ENCODE measurements at places on chromosomes 11 and 22.

DNA sequence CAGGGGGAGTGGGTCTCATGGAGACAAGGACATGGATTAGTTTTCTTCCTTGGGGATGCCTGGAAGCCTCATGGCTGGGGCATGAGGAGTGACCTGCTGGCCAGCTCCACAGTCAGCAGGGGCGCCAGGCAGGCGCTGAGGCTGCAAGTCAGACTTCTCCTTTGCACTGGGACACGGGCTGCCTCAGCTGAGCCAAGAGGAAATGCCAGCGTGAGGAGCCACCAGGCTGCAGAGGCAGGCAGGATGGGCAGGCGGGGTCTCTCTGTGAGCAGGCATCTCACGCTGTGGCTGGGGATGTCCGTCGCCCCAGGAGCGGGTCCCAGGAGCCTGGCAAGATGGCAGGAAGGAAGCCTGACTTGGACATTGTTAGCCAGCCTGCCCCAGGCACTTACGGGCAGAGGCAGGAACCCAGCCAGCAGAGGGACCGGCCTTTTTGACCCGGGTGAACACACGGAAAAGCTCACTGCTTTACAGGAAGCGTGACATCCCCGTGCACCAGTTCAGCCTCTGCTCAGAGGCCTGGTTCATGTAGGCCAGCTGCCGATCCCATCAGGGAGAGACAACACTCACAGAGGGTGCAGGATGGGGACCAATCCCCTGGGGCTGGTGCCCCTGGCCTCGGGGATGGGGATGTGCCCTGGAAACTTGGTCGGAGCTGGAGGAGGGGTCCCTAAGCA lies 10.2 kb downstream of the GNB1L start:
- no peak for DNase-seq

DNA sequence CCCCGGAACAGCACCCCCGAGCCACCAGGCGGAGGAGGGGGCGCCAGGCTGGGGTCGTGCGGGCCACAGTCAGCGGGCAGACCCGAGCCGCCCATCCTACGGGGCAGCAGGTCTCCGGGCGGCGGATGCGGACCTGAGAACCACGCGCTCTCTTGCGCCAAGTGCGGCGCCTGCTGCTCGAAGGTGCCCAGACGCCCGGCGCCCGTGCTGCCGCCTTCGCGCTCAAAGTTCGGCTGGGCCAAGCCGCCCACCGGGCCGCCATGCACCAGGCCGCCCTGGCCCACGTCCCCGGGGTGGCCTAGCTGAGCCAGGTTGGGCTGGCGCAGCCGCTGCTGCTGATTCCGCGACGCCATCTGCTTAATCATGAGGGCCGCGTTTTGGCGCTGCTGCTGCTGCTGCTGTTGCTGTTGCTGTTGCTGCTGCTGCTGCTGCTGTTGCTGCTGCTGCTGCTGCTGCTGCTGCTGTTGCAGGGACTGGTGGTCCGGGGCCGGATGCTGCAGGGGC lies 3.0 kb downstream of the MN1 start:
- DNase-seq: no peak

- DNase-seq: no peak
Observed at GRCh38 chr11:73290536-73290935, 17.5 kb upstream of the ARHGEF17 start.

GRCh38 chr22:41305646-41306045 lies 4.3 kb downstream of the ZC3H7B start:
- DNase-seq: no peak

- DNase-seq: no peak
Observed at GRCh38 chr11:63567044-63567840, 4.1 kb upstream of the PLAAT2 start.

- DNase-seq: no peak
Observed at GRCh38 chr11:69744435-69744834, 30.7 kb downstream of the FGF4 start.

GRCh38 chr11:37613031-37613430 lies 1015.0 kb upstream of the RAG2 start:
- DNase-seq: no peak

DNA sequence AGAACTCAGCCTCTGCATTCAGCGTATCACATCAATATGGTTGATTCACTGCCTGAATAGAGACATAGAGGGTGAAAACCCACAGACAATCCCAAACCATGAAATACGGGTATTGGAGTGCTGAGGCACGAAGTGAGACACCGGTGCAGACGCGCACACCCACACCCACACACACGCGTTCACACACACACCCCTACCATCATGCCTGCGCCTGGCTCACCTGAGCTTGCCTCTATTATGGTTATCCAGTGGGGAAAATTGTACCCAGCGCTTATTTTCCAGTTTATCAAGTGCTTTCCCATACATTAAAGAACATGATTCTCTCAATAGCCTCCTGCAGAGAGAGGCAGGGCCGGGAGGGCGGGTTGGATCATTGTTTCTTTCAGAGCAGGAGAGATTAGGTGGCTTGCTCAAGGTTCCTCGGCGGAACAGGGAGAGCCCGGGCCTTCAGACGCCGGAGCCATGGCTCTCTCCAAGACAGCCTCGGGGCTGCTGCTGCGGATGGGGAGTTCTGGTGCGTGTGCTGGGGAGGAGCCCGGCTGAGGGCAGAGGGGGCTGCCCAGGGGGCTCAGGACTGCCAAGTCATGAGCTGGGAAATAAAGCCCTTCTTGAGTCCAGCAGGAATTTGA lies 78.9 kb upstream of the THY1 start:
- DNase-seq: no peak

DNA sequence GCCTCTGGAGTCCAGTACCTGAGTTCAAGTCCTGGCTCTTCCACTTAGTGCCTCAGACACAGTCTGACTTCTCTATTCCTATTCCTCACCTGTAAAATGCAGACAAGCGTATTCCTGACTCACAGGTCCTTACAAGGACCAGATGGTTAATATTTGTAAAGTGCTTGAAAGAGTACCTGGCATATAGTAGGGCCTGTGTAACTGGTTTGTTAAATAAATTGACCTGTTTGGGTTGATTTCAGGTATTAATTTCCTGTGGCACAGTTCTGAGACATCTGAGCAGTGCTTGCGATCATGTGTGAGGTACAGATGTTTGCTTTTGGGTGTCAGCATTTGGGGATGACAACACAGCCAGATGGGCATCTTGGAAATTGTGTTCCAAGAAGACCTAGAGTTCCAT lies 127.5 kb downstream of the APIP start:
- DNase-seq: no peak

GRCh38 chr11:84564180-84564866 lies 1062.8 kb downstream of the DLG2 start:
- DNase-seq: no peak

- DNase-seq: no peak
Observed at GRCh38 chr11:58006940-58007339, 16.7 kb upstream of the OR9Q1 start.

- DNase-seq: no peak
Observed at GRCh38 chr22:40685406-40685805, 6.1 kb downstream of the MCHR1 start.

DNA sequence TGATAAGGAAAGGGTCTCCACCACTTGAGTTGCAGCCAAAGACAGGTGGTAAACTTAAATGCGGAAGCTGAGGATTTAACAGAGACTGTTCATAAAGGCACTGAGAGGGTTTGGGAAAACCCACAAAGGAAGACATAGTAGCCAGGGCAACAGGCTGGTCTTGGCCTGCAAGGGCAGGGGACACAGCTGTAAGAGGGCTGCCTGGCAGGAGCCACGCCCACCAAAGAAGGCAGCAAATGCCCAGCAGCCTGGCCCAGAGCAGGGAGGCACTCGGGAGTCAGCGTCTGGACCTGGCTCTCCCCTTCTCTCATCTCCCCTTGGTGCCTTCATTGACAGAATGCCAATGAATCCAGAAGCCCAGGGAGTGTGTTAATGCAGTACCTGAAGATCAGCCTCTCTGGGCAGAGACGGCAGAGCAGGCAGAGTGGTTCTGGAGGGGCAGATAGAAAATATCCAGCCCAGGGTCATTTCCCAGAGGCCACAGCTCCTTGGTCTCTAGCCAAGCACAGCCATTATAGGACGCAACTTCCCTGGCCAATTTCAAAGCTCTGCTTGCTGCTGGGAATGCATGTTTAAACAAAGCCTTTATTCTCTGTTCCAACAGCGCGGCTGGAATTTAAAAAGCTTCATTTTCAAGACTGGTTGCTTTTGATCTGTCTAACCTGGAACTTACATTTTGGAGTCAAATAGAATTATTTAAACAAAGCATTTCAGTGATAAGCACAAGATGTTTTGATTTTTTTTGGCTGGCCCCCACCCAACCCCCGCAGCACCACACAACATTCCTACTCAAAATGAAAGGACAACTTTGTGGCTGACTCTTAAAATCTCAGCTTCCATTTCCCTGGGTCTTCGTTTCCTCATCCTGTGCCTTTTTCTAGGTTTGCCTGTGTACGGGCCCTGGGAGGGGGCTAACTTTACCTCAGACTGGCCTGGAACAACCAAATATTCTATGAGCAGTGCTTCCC lies 125.6 kb upstream of the LMO1 start:
- no peak for DNase-seq

GRCh38 chr11:73578592-73579185 lies 19.2 kb downstream of the FAM168A start:
- no peak for DNase-seq

- DNase-seq: peak; percentile 25
Observed at GRCh38 chr22:28116219-28116673, 197.2 kb upstream of the PITPNB start.

DNA sequence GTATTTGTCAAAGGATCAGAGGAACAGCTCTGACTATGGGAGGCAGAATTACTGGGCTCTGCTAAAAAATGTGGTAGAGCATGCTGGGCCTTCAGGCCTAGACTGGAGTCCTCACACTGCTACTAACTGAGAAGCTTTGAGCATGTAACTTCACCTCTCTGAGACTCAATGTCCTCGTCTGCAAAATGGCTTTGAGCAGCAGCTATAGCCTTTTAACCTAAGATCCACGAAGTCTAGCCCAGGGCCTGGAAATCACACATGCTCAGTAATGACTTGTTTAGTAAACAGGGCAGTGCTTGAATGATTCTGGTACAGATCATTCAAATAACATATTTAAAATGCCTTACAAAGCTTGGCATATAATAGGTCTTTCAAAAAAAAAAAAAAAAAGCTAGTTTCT lies 221.7 kb downstream of the NTM start:
- no peak for DNase-seq

GRCh38 chr11:17648528-17648927 lies 70.8 kb upstream of the MYOD1 start:
- no peak for DNase-seq

DNA sequence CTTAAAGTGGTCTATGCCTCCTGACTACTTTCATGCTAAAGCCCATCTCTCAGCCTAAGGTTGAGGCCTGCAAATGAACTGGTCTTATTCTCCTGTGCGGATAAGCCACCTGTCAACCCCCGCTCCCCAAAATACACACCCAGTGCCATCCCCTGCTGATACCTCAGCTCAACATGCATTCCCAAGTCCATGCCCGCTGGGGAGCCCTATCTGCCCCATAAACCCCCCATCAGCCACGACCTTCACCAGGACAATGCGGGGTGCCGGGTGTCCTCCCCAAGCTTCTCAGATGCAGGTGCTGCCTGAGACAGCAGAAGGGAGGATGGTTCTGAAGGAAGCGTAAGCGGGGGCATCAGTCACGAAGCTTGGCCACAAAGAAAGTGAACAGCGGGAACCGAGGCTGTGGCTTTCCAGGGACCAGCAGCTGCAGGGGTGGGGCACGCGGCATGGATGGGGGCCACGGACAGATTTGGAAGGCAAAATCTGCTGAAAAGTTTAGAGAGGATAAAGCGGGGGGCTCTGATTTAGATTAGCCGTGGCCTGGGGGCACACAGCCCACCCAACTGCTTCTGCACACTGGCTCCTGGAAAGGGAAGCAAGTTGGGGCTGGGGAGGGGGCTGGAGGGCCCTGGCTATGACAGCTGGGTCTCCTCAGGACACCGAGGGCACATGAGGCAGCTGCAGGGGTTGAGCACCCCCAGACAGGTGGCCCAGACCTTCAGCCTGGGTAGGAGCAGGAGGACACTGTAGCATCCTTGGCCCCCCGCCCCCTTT lies 1391.9 kb downstream of the TBC1D22A start:
- DNase-seq: no peak

GRCh38 chr11:68574308-68574707 lies 110.0 kb upstream of the GAL start:
- no peak for DNase-seq

DNA sequence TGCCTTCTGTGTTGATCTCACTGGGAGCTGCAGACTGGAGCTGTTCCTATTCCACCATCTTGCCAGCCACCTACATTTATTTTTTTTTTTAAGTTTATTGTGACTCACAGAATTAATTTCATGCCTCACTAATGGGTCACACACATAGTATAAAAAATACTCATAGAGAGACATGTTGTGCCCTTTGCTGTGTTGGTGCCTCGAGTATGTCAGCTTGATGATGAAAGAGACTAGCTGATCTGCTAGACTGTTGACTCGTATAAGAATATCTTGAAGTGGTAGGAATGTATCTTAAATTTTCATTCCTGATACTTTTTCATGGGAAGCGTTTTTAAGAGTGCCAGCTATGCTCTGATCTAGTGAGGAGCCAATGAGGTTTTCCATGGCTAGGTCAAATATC lies 28.6 kb upstream of the AMPD3 start:
- DNase-seq: no peak

DNA sequence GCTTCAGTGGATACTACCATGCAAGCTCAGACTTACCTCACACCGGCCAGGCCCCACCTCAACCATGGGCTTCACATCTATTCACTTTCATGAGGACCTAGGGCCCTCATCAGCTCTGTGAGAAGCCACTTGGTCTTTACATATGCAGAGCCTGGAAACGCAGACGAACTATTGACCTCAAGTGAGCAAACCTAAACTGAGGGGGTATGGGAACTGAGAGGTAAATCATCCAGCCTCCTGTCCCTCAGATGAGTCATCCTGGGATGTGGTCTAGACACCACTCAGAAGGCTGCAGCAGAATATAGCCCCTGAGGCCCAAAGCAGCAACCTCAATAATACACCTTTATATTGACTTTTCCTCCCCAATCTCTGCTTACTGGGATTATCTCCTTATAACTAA lies 578.0 kb downstream of the INSC start:
- no peak for DNase-seq

- no peak for DNase-seq
Observed at GRCh38 chr11:74443071-74443864, 24.1 kb downstream of the KCNE3 start.

- DNase-seq: no peak
Observed at GRCh38 chr11:64461081-64461480, 102.1 kb downstream of the RPS6KA4 start.

GRCh38 chr11:118438314-118438931 lies 2.1 kb downstream of the KMT2A start:
- DNase-seq: no peak

DNA sequence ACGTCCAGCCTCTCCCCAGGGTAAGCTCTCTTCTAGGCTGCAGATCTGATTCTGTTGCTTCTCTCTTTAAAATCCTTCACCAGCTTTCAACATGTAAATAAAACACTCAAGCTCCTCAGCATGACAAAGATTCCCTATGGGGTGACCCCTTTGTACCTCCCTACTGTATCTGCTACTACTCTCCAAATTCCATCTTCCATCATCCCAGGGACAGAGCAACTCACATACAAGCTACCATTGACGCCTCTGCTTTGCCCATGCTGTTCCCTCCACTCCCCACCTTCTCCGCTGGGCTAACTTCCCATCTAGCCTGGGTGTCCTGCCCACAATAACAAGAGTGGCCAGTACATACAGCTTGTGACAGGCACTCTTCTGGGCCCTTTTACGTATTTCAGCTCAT lies 207.5 kb upstream of the ZBED5 start:
- no peak for DNase-seq
